Activated T-cell treated with anti-CD3 and anti-CD28 coated beads, Interleukin-2, amount 50 U/mL, for 48 hours (primary cell): ENCODE measurements at places on chromosomes 5 and 9.

DNA sequence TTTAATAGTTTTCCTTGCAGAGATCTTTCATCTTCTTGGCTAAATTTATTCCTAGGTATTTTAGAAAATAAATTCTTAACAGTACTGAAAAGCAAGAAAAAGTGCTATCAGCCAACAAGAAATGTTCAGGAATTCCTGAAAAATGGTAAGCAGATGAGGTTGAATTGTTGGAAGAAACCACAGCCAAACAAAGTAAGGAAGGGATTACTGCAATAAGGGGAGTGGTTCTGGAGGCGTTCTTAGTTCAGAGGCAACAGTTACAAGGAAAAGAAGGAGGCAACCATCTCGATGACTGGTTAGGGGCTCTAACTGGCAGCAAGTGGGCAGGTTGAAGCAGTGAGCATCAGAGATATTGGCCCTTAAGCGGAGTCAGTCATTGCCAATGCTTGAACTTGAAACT lies 12.8 kb upstream of the OR13J1 start:
- DNase-seq = no peak

DNA sequence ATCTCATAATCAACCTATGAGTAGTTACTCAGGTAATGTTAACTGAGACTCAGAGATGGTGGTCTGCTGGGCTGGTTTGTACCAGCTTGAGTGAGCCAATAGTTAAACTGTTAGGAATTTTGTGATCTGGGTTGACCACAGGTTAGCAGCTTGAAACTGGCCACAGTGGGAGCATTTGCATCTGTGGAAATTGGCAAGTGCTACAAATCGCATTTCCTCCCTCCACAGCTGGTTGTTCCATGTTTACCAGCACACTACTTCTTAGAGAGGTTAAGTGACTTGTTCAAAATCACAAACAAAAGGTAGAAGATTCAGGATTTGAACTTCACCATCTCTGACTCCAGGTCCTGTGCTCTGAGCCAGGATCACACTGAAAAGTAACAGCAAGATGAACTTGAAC lies 446.9 kb upstream of the CLINT1 start:
- DNase-seq = no peak

DNA sequence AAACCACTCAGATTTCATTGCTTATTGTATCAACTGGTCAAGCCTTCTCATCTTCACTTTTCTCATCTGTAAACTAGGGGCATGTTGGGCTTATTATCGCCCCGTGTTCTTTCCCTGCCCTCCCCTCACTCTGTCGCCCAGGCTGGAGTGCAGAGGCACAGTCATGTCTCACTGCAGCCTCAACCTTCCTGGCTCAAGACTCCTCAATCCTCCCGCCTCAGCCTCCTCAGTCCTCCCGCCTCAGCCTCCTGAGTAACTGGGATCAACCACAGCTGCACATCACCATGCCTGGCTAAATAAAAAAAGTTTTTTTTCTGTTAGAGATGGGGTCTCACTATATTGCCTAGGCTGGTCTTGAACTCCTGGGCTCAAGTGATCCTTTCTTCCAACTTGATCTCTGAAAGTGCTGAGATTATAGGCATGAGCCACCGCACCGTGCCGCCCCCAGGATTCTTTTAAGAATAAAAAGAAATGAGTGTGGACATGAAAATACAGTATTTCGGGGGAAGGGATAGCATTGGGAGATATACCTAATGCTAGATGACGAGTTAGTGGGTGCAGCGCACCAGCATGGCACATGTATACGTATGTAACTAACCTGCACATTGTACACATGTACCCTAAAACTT lies 2.0 kb downstream of the MAML1 start:
- no peak for DNase-seq

DNA sequence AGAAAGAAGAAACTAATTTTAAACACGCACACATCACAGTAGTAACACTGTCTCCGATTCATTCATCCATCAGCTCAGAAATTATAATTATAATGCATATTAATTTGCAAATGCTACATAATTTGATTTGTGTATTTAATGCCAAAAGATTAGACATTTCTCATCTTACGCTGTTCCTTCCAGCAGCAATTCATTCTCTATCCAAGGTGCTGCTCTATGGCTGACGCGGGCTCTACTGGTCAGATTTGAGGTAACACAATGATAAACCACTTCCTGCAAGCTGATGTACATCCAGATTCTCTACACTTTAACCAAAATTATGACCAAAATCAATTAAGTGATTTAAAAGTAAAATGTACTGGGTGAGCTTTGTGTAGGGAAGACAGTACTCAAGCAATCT lies 77.9 kb upstream of the ICE1 start:
- DNase-seq = no peak

DNA sequence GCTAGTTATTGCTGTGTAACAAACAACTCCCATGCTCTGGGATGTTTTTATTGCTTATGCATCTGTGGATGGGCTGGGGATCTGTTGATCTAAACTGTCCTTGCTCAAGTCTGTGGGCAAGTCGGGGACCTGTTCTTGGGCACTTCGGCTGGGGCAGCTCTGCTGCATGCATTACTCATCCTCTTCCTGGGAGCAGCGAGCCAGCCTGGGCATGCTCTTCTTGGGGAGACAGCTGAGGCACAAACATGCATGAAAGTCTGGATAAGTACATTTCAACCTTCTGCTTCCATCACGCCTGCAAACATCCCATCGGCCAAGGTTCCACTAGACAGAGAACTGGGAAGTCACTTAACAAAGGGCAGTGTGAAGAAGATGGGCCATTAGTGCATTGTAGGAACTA lies 66.3 kb downstream of the ANKRD33B start:
- no peak for DNase-seq

DNA sequence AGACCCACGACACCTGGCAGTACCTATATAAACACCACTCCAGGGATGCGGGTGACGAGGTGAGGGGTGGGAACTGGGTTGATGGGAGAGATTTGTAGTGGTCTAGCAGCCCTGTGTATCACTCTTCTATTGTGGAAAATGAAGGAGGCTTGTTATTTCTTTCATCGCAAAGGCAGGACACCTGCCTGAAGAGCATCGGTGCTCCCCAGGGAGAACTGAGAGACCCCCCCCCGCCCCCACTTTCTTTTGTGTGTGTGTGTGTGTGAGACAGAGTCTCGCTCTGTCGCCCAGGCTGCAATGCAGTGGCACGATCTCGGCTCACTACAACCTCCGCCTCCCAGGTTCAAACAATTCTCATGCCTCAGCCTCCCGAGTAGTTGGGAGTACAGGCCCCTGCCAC lies 8.3 kb upstream of the WDR5 start:
- DNase-seq = no peak

- no peak for DNase-seq
Measured at GRCh38 chr5:140497897-140498296, 49.6 kb upstream of the EIF4EBP3 start.

DNA sequence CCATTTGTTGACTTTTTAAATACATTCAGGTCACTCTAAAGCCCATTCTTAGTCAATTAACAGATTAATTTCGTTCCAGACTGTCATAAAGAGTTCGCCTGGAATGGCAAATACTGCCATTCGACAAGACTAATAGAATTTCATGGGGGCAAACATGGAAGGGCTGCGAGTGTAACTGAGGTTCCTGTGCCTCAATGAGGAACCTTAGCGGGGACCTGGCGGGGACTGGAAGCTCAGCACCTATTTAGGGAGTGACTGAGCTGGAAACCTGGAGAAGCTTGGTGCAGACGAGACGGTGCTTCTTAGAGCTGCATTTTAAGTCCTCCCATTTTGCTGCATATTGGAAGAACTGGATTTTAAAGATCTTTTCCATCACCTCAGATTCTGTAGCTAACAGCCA lies 3.4 kb downstream of the VCAN start:
- DNase-seq = no peak

- no peak for DNase-seq
Measured at GRCh38 chr9:117488659-117489058, 73.8 kb upstream of the ASTN2 start.

DNA sequence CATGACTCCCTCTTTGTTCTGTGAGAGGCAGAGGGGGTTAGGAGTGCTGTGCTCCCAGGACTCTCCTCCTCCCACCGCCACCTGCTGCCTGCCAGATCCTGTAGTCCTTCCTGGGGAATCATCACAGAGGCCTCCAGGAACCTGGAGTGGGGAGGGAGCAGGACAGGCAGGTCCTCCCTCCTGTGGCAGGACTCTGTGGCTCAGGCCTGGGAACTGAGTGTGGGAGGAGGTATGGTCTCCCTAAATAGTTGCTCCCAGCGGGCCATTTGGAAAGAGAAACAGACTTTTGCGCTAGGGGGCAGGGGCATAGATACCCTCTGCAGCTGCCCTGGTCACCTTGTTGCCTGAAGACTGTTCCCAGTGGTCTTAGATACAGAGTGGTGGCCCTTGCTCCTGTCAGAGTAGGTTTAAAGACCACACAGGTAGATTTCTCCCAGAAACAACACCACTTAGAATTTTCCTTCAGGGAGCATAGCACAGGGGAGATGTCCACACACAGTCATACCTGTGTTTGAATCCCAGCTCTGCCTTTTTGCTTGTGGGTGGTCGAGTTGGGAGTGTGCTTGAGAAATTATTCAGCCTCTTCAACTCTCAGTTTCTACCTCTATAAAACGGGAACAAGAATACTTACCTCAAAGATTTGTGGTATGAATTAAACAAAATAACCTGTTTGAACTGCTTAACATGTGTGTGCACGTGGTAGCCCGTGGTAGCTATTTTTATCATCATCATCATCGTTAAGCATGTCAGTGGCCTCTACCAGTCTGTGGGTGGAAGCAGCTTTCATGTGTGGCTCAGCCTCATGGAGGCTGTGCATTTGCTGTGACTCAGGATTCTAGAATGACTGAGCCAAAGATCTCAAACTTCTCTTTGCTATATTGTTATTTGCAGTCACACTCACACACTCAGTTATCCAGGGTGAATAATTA lies 55.8 kb downstream of the SLC22A5 start:
- DNase-seq = peak; percentile 78

DNA sequence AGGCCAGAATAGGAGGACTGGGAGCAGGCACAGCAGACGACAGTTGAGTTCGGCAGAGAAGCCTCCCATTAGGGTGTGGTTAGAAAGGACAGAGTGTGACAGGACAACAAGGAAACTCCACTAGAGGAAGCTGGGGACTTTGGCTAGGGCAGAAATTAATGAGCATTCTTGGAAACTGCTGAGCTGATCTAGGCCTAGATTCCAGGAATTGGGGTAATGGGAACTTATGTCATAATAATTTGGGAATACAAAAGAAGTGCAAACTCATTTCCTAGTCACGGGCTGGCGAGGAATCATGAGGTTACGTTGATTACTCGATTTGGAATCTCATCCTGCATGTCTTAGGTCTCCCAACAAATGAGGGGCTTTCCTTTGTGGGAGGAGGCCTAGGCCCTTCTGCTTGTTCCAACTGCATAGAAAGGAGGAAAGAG lies 144.6 kb upstream of the RPS23 start:
- DNase-seq = no peak

DNA sequence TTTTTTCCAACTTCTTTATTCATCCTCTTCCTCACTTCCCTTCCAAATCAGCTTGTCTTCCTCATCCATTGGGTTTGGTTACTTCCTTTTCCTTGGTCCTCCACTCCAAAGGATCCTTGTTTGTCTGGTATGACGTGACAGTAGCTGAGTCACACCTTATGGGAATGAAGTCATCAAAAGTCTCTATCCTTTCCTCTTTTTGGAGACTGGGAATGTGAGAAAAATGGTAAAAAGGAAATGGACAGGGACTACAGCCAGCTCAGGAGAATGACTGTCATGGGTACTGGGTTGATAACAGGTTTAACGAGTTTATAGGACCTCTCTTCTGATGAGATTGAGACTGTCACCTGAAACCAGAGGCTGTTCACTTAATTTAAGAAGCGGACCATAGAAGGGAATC lies 76.2 kb upstream of the MYO10 start:
- DNase-seq = no peak

DNA sequence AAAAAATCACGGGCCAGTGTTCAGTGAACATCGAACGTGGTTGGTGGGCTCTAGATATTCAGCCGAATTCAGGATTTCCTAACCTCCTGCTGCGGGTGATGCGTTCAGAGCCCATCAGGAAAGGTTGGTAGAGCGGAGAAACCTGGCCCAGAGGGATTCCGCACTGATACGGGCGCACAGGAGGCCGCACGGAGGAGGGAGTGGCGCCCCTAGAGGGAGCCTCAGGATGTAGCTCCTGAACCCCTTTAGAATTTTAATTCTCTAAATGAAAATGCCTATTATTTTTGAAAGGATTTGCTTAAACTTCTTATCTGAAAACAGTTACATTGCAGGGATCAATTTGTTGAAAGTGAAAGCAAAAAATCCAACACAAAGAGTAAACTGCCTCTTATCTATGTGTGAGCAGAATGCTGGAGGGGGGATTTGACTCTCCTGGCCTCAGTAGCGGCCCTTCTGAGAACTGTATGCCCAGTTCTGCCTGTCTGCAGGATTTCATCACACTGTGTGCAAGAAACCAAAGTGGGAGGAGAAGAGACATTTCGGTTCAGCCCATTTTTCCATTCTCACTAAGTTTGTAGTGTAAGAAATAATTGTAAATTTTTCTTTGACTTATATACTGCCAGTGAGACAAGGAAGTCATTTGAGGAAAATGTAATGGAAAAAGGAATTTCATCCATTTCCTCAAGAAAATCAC lies 75.9 kb downstream of the TENT4A start:
- DNase-seq = no peak

GRCh38 chr9:14307989-14308852 lies 5.7 kb downstream of the NFIB start:
- no peak for DNase-seq

- DNase-seq = no peak
Measured at GRCh38 chr9:130583271-130583670, 3.9 kb downstream of the FUBP3 start.

DNA sequence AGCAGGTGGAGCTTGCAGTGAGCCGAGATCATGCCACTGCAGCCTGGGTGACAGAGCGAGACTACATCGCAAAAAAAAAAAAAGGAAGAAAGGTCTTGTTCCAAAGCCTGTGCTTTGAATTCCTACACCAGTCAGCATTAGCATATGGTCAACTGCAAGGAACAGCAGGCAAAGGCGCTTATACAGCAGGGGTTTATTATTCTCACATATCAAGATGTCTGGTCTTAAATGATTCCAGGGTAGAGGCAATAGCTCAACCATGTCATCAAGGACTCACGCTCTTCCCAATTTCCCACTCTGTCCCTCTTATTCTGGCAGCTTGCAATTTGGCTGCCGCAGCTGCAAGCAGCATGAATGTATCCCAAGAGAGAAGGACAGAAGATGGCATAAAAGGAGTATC lies 28.6 kb upstream of the HRH2 start:
- DNase-seq = no peak

DNA sequence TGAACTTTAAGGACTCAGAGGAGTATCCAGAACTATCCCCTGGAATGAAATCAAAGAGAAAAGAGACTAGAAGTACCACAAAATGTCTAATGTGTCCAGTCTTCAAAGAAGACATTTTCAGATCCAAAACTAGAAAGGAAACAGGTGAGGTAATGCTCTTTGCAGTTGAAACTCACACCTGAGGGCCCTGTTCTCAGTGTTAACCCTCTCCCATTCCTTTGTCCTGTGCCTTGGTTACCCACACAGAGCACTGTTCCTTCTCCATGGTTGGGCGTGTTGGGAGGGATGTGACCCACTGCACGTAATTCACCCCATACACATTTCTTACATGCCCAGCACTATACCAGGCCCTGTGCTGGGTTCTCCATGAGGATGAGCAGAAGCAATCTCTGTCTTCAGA lies 21.3 kb downstream of the MSANTD3 start:
- no peak for DNase-seq

GRCh38 chr5:27103486-27103885 lies 65.1 kb upstream of the CDH9 start:
- DNase-seq = no peak

GRCh38 chr5:18202164-18202563 lies 567.9 kb downstream of the TAF11L14 start:
- DNase-seq = no peak

- DNase-seq = no peak
Measured at GRCh38 chr5:56622141-56622540, 193.2 kb upstream of the MAP3K1 start.
